ENCODE measurements at places on chromosomes 16 and 17.

GRCh38 chr16:89110641-89111040 is 17.0 kb downstream of the ACSF3 start:
- DNase-seq = no peak

DNA sequence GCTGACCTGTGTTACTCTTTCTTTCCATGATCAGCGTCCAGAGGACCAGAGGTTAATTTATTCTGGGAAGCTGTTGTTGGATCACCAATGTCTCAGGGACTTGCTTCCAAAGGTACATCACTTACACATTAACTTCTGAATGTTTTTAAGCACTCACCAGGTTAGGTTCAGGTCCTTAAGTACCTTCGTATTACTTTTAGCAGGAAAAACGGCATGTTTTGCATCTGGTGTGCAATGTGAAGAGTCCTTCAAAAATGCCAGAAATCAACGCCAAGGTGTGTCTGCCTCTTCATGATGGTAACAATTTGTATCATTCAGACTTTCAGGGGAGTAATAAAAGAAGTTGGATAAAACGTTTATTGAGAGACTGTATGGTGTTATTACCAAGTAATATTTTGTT is 3.3 kb downstream of the HERPUD1 start:
- no peak for DNase-seq

DNA sequence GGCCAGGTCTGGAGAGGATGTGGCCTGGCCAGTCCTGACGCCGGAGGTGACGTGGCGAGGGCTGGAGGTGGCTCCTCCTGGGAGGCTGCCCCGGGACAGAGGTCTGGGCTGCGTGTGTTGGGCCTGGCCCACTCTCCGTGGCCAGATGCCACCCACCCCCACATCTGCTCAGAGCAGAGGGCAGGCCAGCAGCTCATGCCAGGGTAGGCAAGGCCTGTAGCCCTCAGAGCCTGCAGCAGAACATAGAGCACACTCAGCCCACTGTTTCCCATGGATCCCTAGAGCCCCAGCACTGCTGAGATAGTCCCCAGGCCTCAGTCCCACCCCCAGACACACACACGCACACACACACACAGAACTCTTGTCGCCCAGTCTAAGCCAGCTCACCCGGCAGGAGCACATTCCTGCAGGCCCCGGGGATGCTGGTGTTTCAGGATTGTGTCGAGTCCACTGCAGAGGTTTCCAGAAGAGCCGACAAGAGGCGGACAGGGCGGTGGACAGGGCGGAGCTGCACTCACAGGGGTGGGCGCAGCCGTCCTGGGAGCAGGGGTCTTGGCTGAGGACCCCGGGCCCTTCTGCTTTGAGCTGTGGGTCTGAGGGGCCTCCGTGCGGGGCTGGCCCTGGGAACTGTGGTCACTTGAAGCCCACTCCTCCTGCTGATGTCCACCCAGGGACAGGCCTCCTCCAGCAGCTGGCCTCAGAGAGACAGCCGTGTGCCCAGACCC is 33.4 kb downstream of the SOX8 start:
- DNase-seq = no peak

- DNase-seq = no peak
Measured at GRCh38 chr16:57915811-57916488, 55.0 kb downstream of the CNGB1 start.

GRCh38 chr17:33802349-33803198 is 452.5 kb upstream of the CCL2 start:
- DNase-seq = no peak

- DNase-seq = no peak
Measured at GRCh38 chr17:4319221-4319620, 47.3 kb downstream of the UBE2G1 start.

GRCh38 chr16:19283637-19284036 is 1.9 kb upstream of the CLEC19A start:
- no peak for DNase-seq

GRCh38 chr17:75767881-75768280 is 2.9 kb upstream of the GALK1 start:
- no peak for DNase-seq

DNA sequence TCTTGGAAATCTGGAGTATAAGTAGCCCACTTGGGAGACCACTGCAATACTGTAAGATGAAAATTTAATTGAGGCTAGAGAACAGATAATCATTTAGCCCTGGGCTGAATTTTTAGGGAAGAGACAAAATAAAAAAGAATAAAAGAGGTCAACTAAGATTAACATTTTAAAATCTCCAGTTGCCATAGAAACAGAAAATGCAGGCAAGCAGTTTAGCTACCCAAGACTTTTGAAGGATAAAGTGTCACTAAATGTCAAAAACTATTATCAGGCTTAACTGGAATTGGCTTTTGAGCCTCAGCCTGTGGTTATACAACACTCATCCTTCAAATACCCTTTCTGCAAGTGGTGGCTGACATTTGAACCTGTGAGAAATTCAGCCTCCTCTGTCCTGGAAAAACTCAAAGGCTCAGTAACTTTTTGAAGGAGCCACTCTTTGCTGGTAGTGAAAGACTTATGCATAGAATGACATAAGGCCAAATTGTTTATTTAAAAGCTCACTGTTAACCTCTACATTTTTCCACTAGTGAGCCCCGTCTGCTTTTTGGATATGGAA is 220.7 kb upstream of the KCNJ16 start:
- DNase-seq = no peak

GRCh38 chr17:14950686-14951085 is 314.4 kb downstream of the PMP22 start:
- no peak for DNase-seq

GRCh38 chr16:64362193-64362592 is 759.7 kb downstream of the CDH11 start:
- no peak for DNase-seq

- peak; percentile 38 for DNase-seq
Measured at GRCh38 chr17:67105213-67105612, 60.9 kb downstream of the CACNG1 start.

GRCh38 chr16:1351215-1351581 is 480 bp downstream of the TSR3 start:
- DNase-seq = no peak

GRCh38 chr17:68423251-68423650 is 34.0 kb downstream of the WIPI1 start:
- DNase-seq = no peak

GRCh38 chr17:8186446-8186786 is 3.6 kb downstream of the BORCS6 start:
- no peak for DNase-seq

GRCh38 chr16:4384509-4384942 is 12.9 kb downstream of the VASN start:
- DNase-seq = no peak

GRCh38 chr17:49755663-49756283 is 8.2 kb downstream of the FAM117A start:
- no peak for DNase-seq

GRCh38 chr16:2842340-2843000 is 12.4 kb downstream of the ZG16B start:
- no peak for DNase-seq
